Dermis blood vessel endothelial cell (primary cell): ENCODE measurements at places on chromosomes 4 and X.

- no peak for DNase-seq
Observed at GRCh38 chr4:158519226-158519625, 2.5 kb upstream of the RXFP1 start.

- DNase-seq, result no peak
Observed at GRCh38 chrX:97308171-97308570, 424.5 kb downstream of the RPA4 start.

GRCh38 chr4:54909961-54910360, 215.4 kb downstream of the KDR start:
- DNase-seq, result peak; percentile 18

- DNase-seq, result no peak
Observed at GRCh38 chr4:31674313-31674947, 954.3 kb downstream of the PCDH7 start.

DNA sequence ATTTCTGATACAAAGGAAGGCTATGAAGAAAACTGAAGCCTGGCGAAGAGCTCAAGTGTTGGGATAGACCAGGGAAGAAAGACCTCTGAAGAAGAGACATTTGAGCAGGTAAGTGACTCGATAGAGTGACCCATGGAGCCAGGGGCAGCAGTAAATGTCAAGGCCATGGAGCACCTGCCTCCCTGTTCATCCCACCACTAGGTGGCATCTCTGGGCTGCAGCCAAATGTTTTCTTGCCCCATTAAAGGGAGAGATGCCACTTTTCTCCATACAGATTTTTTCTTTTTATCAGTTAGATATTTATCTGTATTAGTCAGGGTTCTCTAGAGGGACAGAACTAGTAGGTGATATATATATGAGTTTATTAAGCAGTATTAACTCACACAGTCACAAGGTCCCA, 4.9 kb upstream of the ZNF81 start:
- peak; percentile 65 for DNase-seq

DNA sequence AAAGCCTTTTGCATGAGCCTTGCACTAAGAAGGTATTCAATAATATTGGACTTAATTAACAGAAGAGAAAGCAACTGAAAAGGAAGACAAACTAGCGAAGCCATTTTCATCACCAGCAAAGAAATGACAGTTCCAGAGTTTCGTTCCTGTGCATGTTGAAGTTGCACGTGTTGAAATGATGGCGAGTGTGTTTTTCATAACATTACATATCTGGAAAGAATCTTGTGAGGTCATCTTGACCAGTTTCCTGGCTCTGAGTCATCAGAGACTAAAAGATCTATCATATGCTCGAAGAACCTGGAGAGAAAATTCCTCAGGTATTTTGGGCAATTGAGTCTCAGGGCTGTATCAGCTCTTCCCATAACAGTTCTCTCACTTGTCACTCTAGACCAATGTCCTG, 106.2 kb upstream of the MAML3 start:
- DNase-seq, result peak; percentile 84

GRCh38 chr4:99816545-99817308, at the start of gene DAPP1:
TSS of gene DAPP1 (plus strand) at chr4:99816827. CDS start at chr4:99816914, 87 bp downstream.
- no peak for DNase-seq

GRCh38 chr4:6764976-6765620, 17.4 kb upstream of the KIAA0232 start:
- DNase-seq, result no peak

DNA sequence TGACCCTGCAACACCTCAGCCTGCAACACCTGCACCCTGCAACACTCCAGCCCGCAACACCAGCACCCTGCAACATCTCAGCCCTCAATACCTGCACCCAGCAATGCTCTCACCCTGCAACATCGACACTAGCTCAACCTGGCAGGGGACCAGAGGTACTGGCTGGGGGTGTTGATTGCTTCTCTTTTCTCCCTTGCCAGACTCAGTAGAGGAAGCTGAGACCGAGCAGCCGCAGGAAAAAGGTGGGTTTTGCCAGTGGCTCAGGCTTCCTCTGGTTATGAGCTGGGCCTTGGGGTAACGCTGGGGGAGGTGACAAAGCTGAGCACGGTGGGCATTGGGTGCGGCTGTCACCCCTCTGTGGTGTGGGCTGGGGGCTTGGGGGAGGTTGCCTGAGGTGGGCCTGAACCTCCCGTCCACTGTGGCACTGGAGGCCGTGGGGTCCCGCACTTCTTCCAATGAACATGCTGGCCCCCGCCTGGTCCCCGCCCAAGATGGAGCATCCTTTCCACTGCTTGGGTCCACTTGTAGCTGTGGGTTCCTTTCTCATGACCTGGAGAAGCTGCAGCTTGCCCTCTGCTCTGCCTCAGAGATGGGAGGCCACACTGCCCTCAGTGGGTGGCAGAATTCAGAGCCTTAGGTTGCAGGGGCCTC, 26.0 kb downstream of the SH3TC1 start:
- no peak for DNase-seq

DNA sequence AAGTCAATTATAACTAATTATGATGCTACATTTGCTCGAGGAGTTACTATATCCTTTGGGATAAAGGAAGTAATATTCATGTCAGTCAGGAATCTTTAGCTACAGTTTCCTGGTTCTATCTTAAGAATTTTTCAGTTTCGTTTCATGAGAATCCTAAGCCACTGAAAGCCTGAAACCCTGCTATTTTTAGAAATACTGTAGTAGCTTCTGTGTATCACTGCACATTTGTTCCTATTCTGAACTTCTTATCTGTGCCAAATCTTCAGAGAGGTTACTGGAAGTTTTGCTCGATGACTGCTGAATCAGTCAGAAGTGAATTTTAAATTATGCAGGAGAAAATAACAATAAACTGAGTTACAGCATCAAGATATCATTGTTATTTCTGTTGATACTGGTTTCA, 249.2 kb downstream of the TENM3 start:
- DNase-seq, result peak; percentile 30

DNA sequence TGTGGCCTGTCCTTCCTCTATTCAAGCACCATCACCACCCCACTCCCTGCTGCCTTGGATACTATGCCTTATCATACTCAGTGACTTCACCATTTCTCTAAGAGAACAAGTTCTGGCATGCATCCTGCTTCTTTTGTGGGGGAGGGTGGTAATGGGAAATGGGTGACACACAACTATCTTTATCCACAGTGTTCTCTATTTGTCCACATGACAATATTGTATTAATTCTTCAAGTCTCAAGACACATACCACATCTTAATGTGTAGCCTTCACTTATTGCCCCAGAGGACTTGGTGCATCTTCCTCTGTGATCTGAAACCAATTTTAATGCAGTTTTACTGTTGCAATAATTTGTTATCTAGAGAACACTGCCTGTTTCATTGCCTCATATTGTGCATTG, 29.3 kb upstream of the UGT2B7 start:
- DNase-seq, result no peak

DNA sequence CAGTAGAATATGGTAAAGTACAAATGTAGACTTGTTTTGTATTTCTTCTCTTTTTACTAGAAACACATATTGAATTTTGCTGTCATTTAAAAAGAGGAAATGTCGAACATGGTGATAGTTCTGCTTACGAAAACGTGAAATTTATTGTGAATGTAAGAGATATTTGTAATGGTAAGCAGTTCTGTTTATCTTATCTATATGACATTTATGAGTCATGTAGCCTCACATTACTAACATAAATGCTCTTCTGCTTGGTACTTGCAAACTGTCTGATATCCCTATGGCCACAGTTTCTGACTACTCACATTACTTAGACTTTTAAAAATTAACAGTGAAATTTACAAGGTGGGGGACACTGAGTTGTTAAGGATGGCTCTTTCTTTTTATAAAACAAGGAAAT, 57.9 kb downstream of the PASD1 start:
- no peak for DNase-seq

DNA sequence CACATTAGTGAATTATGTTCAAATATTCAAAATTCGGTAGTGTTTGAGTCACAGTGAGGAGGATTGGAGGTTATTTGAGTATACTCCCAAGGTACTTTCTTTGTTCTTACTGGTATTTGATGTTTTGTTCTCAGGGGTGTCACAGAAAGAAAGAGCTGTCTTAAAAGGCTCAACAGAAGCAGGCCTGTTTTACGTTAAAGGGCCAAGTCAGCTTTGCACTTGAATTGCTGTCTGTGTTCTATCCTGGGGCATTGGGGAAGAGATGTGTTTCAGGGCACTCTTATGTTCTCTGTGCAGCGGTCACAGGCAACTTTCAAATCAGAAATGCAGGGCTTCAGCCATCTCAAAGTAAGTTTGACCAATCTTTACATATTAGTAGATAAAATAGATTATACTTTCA, 1113.1 kb upstream of the LCORL start:
- DNase-seq, result no peak

DNA sequence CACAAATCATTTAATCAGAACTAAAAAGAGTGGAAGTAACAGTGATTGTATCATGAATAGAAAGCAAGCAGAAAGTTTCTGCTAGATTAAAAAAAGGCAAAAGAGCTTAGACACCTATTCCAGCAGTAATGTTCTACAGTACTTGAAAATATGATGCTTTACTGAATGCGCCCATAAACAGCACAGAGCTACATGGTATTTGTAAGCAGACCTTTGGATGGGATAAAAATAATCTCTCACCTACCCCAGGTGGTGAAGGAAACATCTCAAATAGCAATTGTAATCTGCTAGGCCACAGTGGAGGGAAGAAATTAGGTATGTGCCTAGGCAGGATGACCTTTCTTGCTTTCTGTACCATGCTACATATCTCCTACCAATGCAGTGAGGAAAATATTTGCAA, 280.9 kb upstream of the PRKX start:
- DNase-seq, result no peak

GRCh38 chr4:183763990-183764754, 105.1 kb downstream of the TRAPPC11 start:
- no peak for DNase-seq

DNA sequence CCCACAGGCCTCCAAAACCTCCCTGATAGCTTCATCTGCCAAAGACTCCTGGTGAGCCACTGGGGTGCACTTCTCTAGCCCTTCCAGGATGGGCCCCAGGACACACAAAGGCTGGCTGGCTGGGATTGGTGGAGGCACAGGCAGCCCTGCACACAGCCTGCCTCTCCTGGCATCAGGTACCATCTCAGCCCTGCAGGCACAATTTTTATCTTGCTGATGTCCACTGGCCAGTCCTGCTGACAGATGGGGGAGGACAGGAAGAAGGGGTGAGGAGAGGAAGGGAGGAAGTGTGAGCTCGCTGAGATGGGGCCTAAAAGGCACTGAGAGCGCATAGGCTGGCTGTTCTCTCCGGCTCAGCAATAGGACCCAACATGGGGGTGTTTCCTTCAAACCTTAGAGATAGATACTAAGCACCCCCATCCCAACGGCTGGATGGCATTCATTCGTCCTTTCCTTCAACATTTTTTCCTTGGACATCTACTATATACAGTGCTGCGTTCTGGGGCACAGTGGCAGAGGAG, 92.7 kb downstream of the PJA1 start:
- no peak for DNase-seq

DNA sequence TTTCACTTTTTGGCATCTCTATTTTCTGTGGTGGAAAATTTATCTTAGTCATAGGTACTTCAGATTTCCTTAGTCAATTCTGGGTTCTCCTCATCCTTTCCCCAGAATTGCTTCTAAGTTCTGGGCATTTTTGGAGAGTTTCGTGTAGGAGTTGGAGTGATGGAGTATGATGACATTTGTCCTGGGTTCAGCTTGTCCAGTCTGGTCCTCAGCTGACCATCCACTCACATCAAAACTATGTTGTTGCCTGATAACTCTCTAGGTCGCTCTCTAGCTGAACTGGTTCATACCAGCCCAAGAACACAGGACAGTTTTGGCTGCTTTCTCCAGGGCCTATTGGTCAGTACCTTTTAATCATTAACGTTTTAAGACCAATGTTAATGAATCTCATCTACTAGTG, 13.2 kb downstream of the PTTG2 start:
- no peak for DNase-seq

DNA sequence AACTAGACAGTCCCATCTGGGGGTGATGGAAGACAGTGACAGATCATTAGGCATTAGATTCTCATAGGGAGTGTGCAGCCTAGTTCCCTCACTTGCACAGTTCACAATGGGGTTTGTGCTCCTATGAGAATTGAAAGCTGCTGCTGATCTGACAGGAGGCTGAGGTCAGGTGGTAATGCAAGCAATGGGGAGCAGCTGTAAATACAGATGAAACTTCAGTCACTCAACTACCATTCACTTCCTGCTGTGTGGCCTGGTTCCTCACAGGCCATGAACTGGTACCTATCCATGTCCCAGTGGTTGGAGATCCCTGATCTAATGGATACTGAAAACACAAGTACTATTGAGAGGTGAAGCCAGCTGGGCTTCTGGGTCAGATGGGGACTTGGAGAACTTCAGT, 72.5 kb downstream of the AGTR2 start:
- DNase-seq, result no peak

DNA sequence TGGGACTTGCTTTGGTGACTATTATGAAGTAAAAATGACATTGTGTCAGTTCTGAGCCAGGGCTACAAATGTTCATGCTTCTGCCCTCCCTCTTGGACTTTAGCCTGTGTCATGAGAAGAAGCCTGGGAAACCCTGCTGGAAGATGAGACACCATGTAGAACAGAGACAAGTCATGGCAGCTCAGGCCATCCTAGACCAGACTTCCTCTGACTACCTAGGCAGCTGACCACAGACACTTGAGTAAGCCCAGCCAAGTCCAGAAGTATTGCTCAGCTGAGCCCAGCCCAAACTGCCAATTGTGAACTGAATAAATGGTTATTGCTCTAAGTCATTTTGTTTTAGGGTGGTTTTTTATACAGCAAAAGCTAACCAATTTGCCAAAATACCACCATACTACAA, 467.6 kb upstream of the CNKSR2 start:
- DNase-seq, result no peak

DNA sequence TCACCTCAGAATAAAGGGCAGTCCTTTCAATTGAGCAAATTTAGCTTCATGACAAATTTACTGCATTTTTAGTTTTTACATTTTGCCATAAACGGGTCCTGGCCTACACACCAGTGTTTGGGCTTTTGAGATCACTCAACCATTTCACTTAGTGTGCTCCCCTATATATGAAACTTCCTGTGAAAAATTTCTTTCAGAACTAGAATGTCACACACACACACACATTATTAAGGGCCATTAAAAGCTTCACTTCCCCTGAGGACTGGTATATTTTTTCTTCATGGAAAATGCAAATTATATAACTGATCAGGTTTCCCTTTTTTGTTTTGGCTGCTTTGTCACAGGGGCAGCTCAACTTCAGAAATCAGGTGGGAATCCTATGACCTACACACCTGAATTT, 206.5 kb downstream of the ENOX2 start:
- no peak for DNase-seq

DNA sequence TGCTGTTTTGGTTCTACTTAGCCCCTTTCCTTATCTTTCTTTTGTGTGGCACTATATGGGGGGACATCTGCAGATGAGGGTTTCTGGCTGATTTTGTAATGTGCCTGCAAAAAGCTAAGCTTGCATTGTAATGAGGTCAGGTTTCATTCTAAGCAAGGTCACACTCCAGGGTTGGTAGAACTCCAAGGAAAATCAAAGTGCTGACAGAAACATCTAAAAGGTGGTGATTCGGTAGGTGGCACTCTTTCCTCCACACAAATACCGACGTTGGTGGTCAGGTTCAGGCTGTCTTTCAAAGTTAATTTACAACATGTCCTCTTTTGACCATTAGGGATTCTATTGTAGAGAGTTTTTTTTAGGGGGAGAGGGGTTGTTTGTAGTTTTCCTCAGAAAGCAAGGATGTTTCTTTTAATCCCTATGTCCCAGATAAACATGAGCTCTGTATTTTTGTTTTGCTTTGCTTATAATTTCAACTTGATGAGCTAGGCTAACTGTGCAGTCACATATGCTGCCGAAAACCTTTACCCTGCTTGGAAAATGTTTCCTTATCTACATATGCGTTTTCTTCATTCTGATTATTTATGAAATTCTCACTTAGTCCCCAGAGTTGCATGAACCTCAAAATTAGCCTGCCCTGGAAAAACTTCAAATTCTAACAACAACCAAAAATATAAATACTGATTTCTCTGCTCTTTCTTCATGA, 434.2 kb downstream of the PPARGC1A start:
- DNase-seq, result no peak
